EH (cell line): ENCODE measurements at places on chromosomes 2 and 18.

GRCh38 chr2:30584116-30584515 lies 137.1 kb downstream of the LCLAT1 start:
- no peak for DNase-seq

- DNase-seq = no peak
These were observed 34.8 kb upstream of the RBM44 start for GRCh38 chr2:237763812-237764211.

- DNase-seq = no peak
These were observed 12.4 kb downstream of the NABP1 start for GRCh38 chr2:191690327-191690726.

DNA sequence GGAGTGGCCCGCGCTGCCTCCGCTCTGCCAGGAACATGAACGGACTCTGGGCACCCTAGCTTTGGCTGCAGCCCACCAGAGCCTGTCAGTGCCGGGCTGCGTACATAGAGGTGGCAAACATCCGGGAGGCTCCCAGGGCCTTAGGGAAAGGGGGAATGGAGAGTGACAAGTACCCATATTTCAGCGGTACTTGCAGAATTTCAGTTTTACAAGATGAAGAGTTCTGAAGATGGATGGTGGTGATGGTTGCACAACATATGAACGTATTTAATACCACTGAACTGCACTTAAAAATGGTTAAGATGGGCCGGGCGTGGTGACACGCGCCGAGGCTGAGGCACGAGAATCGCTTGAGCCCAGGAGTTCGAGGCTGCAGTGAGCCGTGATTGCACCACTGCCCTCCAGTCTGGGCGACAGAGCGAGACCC lies 873 bp downstream of the MTHFD2 start:
- no peak for DNase-seq

GRCh38 chr18:70046207-70046606 lies 98.5 kb upstream of the CD226 start:
- DNase-seq = peak; percentile 46

DNA sequence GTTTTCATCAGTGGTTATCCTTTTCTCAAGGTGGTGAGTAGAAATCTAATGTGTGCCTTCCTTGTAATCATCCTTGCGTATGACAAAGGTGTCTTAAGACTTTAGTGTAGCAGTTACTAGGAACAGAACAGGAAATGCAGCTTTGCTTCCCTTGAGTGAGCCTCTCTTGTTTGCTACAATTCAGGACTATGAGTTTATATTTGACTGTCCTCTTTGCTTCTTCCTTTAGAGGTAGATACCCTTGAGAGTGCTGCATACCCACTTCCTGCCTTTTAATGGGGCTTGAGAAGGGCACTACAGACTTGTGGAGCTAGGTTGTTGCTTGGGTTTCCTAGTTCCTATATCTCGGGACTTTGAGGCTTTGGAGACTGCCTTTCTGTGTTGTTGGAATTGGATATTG lies 3.8 kb downstream of the KCNJ13 start:
- DNase-seq = no peak

DNA sequence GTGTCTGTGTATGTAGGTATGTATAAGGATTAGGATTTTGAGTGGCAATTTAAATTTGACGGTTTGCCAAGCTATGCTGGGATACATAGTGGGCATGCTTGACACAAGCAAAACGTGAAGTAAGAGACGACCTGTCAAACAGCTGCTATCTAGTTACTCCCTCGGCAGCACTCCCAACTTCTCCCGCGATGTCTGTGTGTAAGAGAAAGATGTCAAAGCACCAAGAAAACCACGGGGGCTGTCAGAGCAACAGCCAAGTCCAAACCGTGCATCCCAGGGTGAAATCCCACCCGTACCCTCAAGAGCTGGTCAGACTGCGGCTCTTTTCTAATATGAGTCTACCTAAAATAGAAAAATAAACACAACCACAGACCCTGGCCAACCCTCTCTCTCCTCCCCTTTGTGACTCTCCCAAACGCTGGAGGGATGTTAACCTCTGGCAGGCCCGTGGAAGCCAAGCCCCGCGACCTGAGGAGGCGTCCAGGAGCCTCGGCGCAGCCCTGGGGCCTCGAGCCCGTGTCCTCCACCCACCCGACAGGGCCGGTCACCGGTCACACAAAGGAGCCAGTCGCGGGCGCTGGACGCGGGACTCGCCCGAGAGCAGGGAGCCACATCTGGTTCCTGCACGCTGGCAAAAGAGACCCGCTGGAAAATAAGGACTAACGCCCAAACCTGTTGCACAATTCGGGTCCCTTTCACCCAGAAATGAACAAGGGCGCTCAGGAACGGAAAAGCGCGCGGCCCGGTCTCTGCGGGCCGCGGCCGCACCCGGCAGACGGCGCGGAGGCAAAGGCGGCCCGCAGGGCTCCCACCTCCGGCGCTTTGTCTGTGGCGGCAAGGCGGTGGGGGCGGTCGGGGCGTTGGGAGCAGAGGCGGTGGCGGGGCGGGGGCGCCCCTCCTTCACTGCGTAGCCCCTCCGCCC lies 925 bp downstream of the SESTD1 start:
- DNase-seq = peak; percentile 58

DNA sequence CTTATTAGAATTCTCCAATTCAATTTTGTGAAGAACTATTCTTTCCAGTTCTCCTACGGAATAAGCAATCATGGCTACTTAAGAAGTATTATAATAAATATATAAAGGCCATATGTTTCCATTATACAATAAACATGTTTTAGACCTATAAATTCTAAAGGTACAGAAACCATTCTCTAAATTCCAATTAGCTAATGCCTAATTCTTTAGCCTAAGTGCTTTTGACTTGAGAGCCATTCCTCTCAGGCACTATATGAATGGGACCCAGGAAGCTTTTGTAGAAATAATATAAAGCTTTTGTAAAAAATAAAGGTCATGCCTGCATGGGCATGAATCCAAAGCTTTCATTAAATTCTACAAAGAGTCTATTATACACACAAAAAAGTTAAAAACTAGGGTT lies 161.0 kb upstream of the UNC80 start:
- DNase-seq = no peak

GRCh38 chr2:240905176-240905781 lies 857 bp upstream of the CROCC2 start:
- no peak for DNase-seq

DNA sequence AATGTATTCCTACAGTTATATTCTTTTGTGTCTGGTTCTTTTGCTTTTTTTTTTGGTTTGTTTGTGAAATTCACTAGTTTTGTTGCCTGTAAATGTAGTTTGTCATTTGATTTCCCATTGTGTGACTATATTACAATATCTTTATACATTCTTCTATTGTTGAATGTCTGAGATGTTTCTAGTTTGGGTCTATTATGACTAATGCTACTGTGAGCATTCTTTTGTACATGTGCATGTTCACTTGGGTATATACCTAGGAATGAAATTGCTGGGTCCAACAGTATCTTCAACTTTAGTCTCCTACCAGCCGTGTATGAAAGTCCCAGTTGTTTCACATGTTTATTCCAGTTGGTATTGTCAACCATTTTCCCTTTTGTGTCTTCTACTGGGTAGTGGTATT lies 112.7 kb upstream of the RBMS1 start:
- DNase-seq = peak; percentile 30

DNA sequence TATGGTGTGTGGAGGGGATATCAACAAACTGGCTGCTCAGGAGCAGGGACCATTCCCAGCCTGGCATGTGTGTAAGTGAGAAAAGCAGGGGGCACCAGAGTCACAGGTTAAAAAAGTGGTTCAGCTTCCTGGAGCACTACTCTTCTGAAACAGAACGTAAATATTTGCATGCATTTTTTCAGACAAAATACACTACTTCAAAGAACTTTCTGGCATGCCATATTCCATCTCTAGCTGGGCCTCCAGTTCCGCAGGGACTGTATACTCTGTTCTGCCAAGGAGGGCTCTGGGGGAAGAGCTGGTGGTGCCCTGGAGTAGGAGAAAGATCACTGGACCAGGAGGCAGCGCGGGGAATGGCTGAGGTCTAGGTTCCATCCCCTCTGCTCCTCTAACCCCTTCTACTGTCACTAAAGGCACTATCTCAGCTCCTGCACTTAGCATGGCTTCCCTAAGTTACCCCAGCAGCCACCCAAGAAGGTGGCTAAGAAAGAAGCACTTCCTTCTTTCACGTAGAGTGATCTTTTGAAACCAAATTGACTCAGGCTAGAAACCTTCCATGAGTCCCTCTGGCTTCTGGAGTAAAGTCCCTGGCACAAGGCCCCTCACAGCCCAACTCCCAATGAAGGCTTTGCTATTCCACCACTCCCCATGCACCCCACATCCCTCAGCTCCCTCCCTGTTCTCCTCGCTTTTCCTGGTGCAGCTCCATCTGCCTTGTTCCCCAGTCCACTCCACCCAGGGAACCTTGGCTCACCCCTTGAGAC lies 57.6 kb upstream of the CABLES1 start:
- peak; percentile 37 for DNase-seq

GRCh38 chr2:25922501-25922900 lies 44.2 kb upstream of the ASXL2 start:
- DNase-seq = no peak

- no peak for DNase-seq
These were observed 36.0 kb downstream of the HAUS1 start for GRCh38 chr18:46140173-46140572.

- no peak for DNase-seq
These were observed 70.6 kb upstream of the CAVIN2 start for GRCh38 chr2:191917430-191917881.

DNA sequence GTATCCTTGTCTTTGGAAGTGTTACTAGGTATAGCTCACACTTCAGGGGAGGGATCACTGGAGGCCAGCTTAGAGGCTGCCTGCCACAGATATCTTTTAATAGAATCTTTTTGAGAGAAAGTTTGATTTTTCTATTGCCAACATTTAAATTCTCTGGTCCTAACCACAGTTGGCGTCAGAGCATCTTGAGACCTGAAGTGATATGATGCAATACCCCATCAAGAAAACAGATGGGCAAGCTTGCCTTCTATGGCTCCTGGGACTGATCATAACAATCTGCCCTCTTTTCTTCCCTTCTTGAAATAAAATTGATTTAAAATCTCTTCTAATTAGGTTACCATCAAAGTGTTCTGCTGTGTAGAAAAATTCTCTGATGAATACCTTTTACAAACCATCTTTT lies 105.5 kb upstream of the ACKR3 start:
- DNase-seq = no peak

GRCh38 chr2:136990316-136990715 lies 225.0 kb downstream of the THSD7B start:
- DNase-seq = no peak

DNA sequence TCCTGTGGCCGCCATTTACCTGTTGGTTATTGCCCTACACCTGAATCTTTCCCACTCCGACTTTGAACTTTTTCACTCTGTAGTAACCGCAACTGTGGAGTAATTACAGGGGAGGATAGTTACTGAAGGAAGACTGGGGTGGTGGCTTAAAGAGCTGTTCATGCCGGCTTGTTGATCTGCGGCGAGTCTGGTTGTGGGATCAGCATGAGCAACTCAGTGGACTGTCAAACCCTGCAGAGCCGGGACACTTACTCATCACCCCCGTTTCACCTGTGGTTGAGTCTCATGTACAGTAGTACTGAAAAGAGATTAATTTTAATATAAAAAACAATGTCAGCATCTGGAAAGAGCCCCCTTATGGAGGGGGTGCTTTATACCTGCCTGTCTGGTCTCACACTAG lies 2.1 kb downstream of the ASB1 start:
- DNase-seq = no peak

DNA sequence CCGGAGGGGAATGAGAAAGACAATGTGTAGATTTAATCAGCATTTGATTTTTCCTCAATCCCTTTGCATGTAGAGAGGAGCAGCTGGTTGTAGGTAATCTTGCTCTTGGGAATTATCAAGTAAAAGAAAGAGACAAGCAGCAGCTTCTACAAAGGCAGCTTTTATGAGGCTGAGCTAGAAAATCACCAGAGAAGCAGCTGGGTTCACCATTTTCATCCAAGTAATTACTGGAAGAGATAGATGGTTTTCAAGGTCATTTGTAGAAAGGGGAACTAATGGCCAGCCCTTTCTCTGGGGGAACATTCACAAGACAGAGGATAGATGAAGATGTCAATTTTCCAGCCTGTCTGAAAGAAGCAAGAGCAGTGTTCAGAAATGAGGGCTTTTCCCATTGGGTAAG lies 113.0 kb downstream of the RND3 start:
- no peak for DNase-seq

GRCh38 chr2:199356412-199356811 lies 101.3 kb downstream of the SATB2 start:
- DNase-seq = peak; percentile 24

DNA sequence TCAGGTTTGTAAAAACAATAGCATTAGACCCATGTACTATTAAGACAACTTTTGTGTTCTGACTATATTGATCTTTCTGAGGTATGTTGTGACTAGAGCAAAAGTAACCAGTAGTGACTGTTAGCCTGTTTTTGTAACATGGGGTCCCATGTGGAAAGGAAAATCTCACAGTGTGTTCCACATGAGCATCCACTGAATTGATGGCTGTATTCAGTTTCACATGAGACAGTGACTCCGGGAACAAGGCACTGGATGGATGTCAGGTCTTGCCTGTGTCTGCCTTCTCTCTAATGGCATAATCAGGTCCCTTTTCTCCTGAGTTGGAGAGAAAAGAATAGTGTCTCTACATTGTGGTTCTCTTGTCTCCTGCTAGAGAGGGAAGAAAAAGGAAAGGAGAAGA lies 27.5 kb downstream of the TMEM178A start:
- DNase-seq = no peak

DNA sequence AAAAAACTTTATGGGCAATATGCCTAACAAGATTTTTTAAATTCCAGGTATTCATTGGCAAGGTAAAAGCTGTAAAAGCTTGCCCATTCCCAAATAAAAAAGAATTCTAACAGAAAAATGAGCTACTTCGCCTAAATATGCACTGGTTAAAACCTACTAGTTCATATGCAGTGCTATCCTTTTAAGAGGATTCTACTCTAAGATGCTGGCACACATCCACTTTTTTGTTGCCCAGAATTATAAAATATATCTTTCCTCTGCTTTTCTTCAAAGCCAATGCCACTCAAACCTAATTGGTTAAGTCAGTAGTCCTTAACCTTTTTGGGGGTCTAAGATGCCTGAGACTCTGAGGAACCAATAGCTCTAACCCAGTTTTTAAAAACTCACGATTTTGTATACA lies 3.2 kb downstream of the XPO1 start:
- DNase-seq = peak; percentile 18

DNA sequence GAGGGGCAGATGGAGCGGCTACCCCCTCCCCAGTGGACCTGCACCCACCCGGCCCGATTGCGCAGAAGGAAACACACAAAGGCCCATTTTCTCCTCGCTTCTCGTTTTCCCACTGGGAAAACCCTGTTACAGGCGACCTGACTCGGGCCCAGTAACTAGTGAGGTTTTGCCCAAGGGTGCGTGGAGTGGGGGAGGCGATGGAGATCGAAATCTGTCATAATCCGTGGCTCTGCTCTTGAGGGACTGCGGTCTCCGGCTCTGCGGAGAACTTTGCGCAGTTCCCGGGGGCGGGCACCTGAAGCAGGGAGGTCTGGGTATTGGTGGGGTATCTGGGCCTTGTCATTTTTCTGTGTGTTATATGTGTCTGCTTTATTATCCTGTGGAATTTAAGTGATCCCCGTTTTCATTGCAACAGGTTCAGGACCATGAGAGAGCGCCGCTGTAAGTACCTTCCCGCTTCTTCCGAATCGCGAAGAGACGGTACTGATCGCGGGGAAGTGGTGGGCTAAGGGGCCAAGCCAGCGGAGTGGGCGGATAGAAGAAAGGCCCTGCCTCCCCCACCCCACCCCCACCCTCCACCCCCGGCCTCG lies 4.0 kb upstream of the HOXD4 start:
- no peak for DNase-seq

- peak; percentile 62 for DNase-seq
These were observed 4.2 kb downstream of the NABP1 start for GRCh38 chr2:191682126-191682525.
